Activated T-helper 17 cell treated with anti-CD3 and anti-CD28 coated beads, Interleukin-2, amount 50 U/mL, for 72 hours (primary cell): ENCODE measurements at places on chromosomes 3 and 15. TPM values are rescaled to one million over a fixed set of nuclear protein-coding genes. Genes with fewer than 3 reads are reported as not detected.

GRCh38 chr3:33044676-33045075 is 52.3 kb downstream of the GLB1 start:
- ATAC-seq: no peak

DNA sequence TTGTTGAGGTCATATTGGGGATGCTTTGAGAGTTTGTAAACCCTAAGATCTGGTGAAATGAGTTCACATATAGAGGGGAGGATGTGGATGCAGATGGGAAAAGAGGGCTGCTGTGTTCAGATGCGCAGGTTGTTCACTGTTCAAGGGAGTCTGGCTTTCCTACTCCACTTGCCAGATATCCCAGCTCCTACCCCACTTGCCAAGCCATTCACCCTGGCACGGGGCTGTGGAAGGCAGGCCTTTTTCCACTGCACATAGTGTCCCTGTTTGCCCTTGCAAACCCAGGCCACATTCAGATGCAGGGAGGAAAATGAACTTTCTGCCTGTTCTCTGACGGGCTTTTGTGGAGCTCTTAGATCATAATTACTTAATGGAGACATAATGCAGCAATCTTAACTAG is 29.0 kb downstream of the CRABP1 start:
- ATAC-seq: no peak

- ATAC-seq: no peak
These were observed 35.0 kb downstream of the RFTN1 start for GRCh38 chr3:16478516-16478915.

GRCh38 chr15:31360843-31361763 is 34.5 kb downstream of the KLF13 start:
- ATAC-seq: peak; percentile 77

GRCh38 chr15:60001610-60002527 is 2.2 kb upstream of the FOXB1 start:
- no peak for ATAC-seq

DNA sequence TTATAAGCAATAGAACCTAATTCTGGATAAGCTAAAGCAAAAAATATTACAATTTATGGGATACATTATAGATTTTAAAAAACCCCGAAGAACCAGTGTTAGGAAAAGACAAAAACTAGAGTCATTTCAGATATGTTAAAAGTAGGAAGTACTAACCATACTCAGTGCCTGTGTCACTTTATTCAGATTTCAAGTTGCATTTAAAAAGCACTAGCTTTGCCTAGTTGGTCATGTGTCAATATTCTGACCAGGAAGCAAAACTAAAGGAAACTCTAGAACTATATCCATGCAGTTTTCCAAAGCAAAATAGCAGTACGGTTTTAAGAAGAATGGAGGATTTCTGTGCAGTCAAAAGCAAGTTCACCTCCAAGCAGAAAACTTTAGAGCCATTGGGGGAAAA is 88.4 kb downstream of the RAP2B start:
- no peak for ATAC-seq

- ATAC-seq: no peak
These were observed 314.7 kb upstream of the UMPS start for GRCh38 chr3:124415446-124415960.

- peak; percentile 87 for ATAC-seq
These were observed 71.7 kb downstream of the ANKRD28 start for GRCh38 chr3:15726043-15726442.

DNA sequence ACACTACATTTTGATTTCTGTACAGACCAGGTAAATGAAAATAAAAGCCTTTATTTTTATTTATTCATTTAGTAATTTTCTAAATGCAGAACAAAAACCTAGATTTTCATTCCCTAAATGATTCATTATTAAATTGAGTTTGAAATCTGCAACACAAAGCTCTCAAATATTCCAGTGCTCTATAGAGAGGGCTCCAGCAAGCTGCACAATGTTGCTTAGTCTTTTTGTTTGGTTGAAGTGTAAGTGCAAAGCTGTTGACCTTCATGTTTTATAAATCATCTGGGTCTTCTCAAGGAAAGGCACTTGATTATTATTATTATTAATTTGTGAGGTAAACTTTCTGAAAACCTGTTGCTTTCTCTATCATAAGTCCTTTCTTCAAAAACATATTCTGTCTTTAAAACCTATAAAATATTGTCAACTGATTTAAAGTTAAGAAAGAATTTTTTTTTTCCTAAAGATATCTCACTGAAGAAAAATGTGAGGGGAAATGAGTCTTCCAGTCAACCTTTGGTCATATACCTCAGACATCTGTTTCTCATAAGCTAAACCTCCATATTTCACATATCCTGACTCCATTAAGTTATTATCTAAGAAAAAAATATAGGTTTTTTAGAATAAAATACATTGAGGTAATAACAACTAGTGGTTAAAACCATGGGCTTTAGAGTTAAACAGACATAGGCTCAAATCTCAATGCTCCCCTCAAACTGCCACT is 100.7 kb downstream of the ZIC4 start:
- no peak for ATAC-seq

- no peak for ATAC-seq
These were observed 330.9 kb upstream of the THBS1 start for GRCh38 chr15:39250001-39250400.

- ATAC-seq: no peak
These were observed 2.5 kb downstream of the NKTR start for GRCh38 chr3:42602961-42603360.

- no peak for ATAC-seq
These were observed 245.2 kb downstream of the EFHB start for GRCh38 chr3:19688767-19689166.

GRCh38 chr3:123758081-123758564 is 126.0 kb downstream of the MYLK start:
- ATAC-seq: no peak

GRCh38 chr3:3998140-3998922 is 199.1 kb downstream of the LRRN1 start:
- no peak for ATAC-seq

- no peak for ATAC-seq
These were observed 19.0 kb downstream of the PCYT1A start for GRCh38 chr3:196268284-196269163.

- ATAC-seq: peak; percentile 59
These were observed 121.8 kb downstream of the AGBL1 start for GRCh38 chr15:86201313-86202008.

DNA sequence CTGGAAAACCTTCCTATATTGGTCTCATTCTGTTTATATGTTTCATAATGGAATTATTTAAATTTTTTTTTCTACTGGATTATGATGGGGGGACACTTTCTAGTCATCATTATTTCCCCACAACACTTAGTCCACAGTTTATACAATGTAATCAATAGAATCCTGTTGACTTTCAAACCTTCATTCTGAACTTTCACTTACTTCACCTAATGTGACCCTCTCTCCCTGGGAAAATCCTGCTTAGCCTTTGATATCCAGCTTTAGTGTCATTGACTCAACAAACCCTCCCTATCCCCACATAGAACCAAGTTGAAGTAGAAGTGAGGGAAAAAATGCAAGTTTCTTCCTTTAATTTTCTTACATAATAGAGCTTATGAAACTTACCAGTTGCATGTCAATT is 666.0 kb downstream of the MECOM start:
- no peak for ATAC-seq

GRCh38 chr15:32124726-32125125 is 94.4 kb downstream of the CHRNA7 start:
- ATAC-seq: no peak

C15orf62 gene
- 2.4 TPM for total RNA-seq

GOLGA8R gene
- total RNA-seq: 1.0 TPM

GJD2 gene
- not detected for total RNA-seq

CFAP92 gene
- 0.50 TPM for total RNA-seq

HTR3E gene
- not detected for total RNA-seq

GOLGA8S gene
- 0.08 TPM for total RNA-seq
